SJSA1 (cell line): ENCODE measurements at places on chromosomes 7 and 10. TPM values are rescaled to one million over a fixed set of nuclear protein-coding genes. Genes with fewer than 3 reads are reported as not detected.

- H3K4me1 ChIP-seq: no peaks in the 10 kb centered on the region
- no peak overlapping the region for H3K27ac ChIP-seq
- no peaks in the 10 kb centered on the region for H3K36me3 ChIP-seq
- H3K4me3 ChIP-seq: no peak overlapping the region
Observed at GRCh38 chr7:51165337-51165736, 151.3 kb downstream of the COBL start.

The EPC1 gene
- total RNA-seq: 22.0 and 43.9 TPM in 2 replicates

- no peaks in the 10 kb centered on the region for H3K27me3 ChIP-seq
- no peak overlapping the region for H3K4me3 ChIP-seq
- H3K27ac ChIP-seq: no peak overlapping the region
- DNase-seq: no peak
- no peaks in the 10 kb centered on the region for H3K4me1 ChIP-seq
Observed at GRCh38 chr10:23370106-23370505, 25.5 kb upstream of the C10orf67 start.

- no peak overlapping the region for H3K27ac ChIP-seq
- no peaks in the 10 kb centered on the region for H3K36me3 ChIP-seq
- DNase-seq: no peak
- peaks cover 28% of the 10 kb centered on the region for H3K4me1 ChIP-seq
- H3K4me3 ChIP-seq: no peak overlapping the region
Observed at GRCh38 chr10:74165530-74165901, 14.5 kb downstream of the ADK start.

GRCh38 chr7:103632972-103633371 lies 187.0 kb upstream of the SLC26A5 start:
- no peak overlapping the region for H3K4me3 ChIP-seq
- H3K4me1 ChIP-seq: peaks cover 20% of the 10 kb centered on the region
- DNase-seq: no peak
- no peaks in the 10 kb centered on the region for H3K36me3 ChIP-seq

DNA sequence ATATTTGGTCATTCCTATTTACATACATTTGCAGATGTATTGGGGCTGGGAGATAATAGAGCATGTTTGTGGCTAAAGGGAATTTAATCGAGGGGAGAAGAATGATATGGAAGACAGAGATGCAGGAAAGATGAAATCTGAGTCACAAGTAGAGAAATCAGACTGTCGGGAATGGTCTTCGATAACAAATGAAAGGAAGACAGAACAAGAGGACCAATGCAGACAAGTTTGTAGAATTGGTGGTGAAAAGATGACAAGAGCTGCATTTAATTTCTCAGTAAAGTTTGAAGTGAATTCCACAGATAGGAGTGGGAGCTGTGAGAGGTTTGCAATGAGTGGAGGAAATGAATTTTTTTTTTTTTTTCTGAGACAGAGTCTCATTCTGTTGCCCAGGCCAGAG lies 60.0 kb downstream of the BRAF start:
- no peak overlapping the region for H3K27ac ChIP-seq
- DNase-seq: no peak
- 0 out of 2 replicates have a peak, but pooled peaks cover 3% of the 10 kb centered on the region for H3K36me3 ChIP-seq
- H3K4me1 ChIP-seq: no peaks in the 10 kb centered on the region
- H3K4me3 ChIP-seq: no peak overlapping the region

GRCh38 chr7:149454006-149454405 lies 6.9 kb downstream of the ZNF777 start:
- no peak for DNase-seq
- H3K36me3 ChIP-seq: peaks cover 51% of the 10 kb centered on the region
- H3K27ac ChIP-seq: no peak overlapping the region
- no peaks in the 10 kb centered on the region for H3K27me3 ChIP-seq
- peaks cover 11% of the 10 kb centered on the region for H3K4me1 ChIP-seq
- H3K4me3 ChIP-seq: no peak overlapping the region

DNA sequence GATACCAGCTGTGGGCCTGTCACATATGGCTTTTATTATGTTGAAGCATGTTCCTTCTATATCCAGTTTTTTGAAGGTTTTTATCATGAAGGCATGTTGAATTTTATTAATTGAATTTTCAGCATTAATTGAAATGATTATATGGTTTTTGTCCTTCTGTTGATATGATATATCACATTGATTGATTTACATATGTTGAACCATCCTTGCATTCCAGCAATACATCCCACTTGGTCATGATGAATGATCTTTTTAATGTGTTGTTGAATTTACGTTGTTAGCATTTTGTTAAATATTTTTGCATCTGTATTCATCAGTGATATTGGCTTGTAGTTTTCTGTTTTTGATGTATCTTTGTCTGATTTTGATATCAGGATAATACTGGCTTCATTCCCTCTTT lies 21.2 kb downstream of the PRSS37 start:
- DNase-seq: no peak
- no peak overlapping the region for H3K4me3 ChIP-seq
- no peaks in the 10 kb centered on the region for H3K27me3 ChIP-seq
- H3K4me1 ChIP-seq: no peaks in the 10 kb centered on the region
- H3K36me3 ChIP-seq: no peaks in the 10 kb centered on the region

The CTNNA3 gene
- total RNA-seq: 0.18 TPM in 1 of 2 replicates, not detected in the other

The GPR15LG gene
- total RNA-seq: not detected in 2 replicates

GRCh38 chr10:127899766-127900387 lies 7.0 kb upstream of the PTPRE start:
- H3K4me3 ChIP-seq: no peak overlapping the region
- no peak for DNase-seq
- no peak overlapping the region for H3K27ac ChIP-seq
- H3K4me1 ChIP-seq: no peaks in the 10 kb centered on the region
- no peaks in the 10 kb centered on the region for H3K36me3 ChIP-seq

The TEX47 gene
- total RNA-seq: not detected in 2 replicates

The LMOD2 gene
- total RNA-seq: not detected in 2 replicates

The ACSM6 gene
- total RNA-seq: not detected in 2 replicates

- H3K27me3 ChIP-seq: no peaks in the 10 kb centered on the region
- no peaks in the 10 kb centered on the region for H3K36me3 ChIP-seq
- H3K27ac ChIP-seq: no peak overlapping the region
- DNase-seq: no peak
- no peaks in the 10 kb centered on the region for H3K4me1 ChIP-seq
Observed at GRCh38 chr7:12064586-12065127, 146.4 kb upstream of the TMEM106B start.

DNA sequence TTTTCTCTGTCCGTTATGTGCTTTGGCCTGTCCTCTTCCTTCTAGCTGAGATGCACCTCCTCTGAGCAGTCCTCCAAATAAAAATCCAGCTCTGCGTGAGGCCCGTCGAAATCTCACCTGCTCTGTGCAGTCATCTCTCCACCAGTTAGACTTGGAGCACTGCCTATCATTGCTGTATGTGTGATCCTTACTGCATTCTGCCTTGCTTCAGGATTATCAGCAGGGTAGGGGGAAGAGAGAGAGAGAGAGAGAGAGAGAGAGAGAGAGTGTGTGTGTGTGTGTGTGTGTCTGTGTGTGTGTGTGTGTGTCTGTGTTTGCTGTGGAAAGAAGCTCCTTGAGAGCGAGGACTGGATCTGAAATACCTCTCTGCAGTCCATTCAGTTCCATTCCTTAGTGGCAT lies 129.4 kb downstream of the CCNY start:
- H3K27me3 ChIP-seq: no peaks in the 10 kb centered on the region
- H3K27ac ChIP-seq: no peak overlapping the region
- peaks cover 12% of the 10 kb centered on the region for H3K4me1 ChIP-seq
- no peak for DNase-seq
- H3K36me3 ChIP-seq: no peaks in the 10 kb centered on the region
- no peak overlapping the region for H3K4me3 ChIP-seq

DNA sequence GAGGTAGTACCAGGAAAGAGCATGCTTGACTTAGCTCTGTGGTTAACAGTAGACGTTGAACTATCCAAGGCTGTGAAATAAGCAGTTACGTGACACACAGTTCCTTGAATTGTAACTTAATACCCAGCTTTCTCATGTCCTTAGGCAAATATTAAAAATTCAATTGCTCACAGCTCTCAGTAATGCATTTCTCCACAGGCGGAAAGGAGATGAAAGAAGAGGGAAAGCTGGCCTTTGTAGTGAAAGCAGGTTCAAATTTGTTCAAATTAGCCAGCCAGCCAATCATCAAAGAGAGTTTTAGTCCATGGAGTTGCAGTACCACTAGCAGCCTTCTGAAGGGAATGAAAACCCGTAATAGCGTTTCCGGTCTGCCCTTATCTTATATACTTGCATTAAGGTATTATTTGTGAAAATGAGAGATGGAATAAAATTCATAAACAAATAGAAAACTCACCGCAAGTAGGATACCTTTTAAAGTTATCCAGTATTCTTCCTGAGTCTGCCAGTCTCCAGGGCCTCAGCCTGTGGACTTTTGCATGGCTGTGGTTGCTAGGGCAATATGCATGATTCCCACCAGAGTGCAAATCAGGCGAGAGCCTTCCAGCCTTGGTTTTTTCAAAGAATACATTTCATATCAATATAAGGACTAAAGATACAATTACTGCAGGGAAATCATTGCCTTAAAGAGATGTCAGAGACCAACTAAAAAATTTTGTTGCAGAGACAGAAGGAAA lies 795.5 kb downstream of the TNS3 start:
- no peaks in the 10 kb centered on the region for H3K36me3 ChIP-seq
- H3K27ac ChIP-seq: no peak overlapping the region
- no peak overlapping the region for H3K4me3 ChIP-seq

DNA sequence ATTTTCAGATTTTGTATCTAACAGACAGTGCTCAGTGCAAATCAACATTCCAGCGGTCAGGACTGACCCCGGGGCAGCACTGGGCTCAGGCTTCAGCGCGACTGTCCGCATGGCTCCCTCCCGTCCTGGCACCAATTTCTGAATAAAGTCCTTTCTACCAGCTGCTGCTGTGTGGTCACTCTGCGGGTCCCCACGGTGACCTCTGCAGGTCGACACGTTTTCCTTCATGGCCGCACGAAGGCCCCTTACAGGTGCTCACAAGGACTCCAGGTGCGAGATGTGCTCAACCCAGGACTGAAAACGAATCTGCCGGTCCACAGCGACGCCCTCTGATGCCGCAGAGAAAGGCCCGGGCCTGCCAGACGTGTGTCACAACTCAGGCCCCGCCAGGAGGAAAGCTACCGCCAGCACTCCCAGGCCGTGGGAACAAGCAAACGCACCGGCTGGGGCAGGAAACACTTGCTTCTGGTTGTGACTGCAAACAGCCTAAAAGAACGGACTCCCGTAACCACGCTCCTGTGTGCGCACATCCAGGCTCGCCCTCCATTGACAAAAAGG lies 3.7 kb upstream of the UTF1 start:
- DNase-seq: no peak
- no peaks in the 10 kb centered on the region for H3K36me3 ChIP-seq
- no peak overlapping the region for H3K4me3 ChIP-seq
- H3K4me1 ChIP-seq: no peaks in the 10 kb centered on the region
- H3K27ac ChIP-seq: no peak overlapping the region
- peaks cover 23% of the 10 kb centered on the region for H3K27me3 ChIP-seq

The OPALIN gene
- total RNA-seq: not detected in 2 replicates

GRCh38 chr10:65950075-65950474 lies 975.8 kb upstream of the LRRTM3 start:
- H3K4me1 ChIP-seq: no peaks in the 10 kb centered on the region
- no peak overlapping the region for H3K4me3 ChIP-seq
- no peak for DNase-seq
- no peak overlapping the region for H3K27ac ChIP-seq
- H3K36me3 ChIP-seq: no peaks in the 10 kb centered on the region

GRCh38 chr10:76031769-76032699 lies 600.6 kb downstream of the LRMDA start:
- DNase-seq: no peak
- no peaks in the 10 kb centered on the region for H3K4me1 ChIP-seq
- no peaks in the 10 kb centered on the region for H3K36me3 ChIP-seq
- H3K27me3 ChIP-seq: no peaks in the 10 kb centered on the region
- no peak overlapping the region for H3K4me3 ChIP-seq
- H3K27ac ChIP-seq: no peak overlapping the region

- no peaks in the 10 kb centered on the region for H3K27me3 ChIP-seq
- no peak overlapping the region for H3K27ac ChIP-seq
- peaks cover 7% of the 10 kb centered on the region for H3K4me1 ChIP-seq
Observed at GRCh38 chr7:155261031-155261985, 36.4 kb upstream of the INSIG1 start.

DNA sequence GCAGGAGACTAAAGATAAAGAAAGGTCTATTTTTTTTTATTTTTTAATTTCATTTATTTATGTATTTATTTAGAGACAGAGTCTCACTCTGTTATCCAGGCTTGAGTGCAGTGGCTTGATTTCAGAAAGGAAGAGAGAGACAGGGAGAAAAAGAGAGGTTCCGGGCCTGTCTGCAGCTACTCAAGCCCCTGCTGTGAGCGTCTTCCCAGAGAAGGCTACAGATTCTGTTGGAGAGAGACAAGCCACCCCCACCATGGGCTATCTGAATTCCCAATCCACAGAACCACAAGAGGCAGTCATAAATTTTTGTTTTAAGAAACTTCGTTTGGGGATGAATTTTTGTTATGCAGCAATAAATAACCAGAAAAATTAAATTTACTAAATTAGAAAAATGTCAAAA lies 68.1 kb downstream of the CALN1 start:
- no peak for DNase-seq
- H3K27me3 ChIP-seq: no peaks in the 10 kb centered on the region
- H3K4me1 ChIP-seq: no peaks in the 10 kb centered on the region
- no peak overlapping the region for H3K27ac ChIP-seq
- H3K36me3 ChIP-seq: no peaks in the 10 kb centered on the region
- no peak overlapping the region for H3K4me3 ChIP-seq

- no peaks in the 10 kb centered on the region for H3K27me3 ChIP-seq
- H3K4me3 ChIP-seq: no peak overlapping the region
- peaks cover 17% of the 10 kb centered on the region; the same call in 1 of the 2 replicates for H3K4me1 ChIP-seq
- no peak overlapping the region for H3K27ac ChIP-seq
- DNase-seq: no peak
Observed at GRCh38 chr10:3980660-3981059, 195.7 kb upstream of the KLF6 start.

The ADAM12 gene
- total RNA-seq: 3.3 and 3.6 TPM in 2 replicates

DNA sequence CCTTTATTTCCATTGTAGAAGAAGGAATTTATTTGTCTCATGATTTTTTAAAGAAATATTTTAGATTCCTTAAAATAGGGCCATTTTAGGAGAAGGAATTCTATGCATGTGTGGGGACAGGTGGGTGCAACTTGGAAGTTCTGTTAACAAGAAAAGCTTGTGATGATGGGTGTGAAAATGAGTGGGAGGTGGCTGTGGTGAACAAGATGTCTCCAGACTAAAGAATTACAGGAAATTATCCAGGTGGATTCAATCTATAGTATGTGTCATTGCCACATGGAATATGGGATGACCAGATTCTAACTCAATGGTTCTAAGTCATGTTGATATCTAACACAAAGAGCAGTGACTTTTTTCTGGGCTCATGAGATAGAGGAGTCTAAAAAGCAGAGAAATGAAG lies 229.6 kb upstream of the IGFBP3 start:
- no peak overlapping the region for H3K4me3 ChIP-seq
- no peak for DNase-seq
- no peaks in the 10 kb centered on the region for H3K27me3 ChIP-seq
- H3K36me3 ChIP-seq: no peaks in the 10 kb centered on the region
- H3K4me1 ChIP-seq: peaks cover 33% of the 10 kb centered on the region
